ENCODE measurements at places on chromosomes 11 and 22. TPM values are rescaled to one million over a fixed set of nuclear protein-coding genes. Genes with fewer than 3 reads are reported as not detected.

Gene LARGE1
- 2.2 TPM for total RNA-seq

Gene SCN4B
- total RNA-seq, result not detected

Gene CCS
- total RNA-seq, result 25.1 TPM

Gene RASD2
- 0.14 TPM for total RNA-seq

Gene YWHAH
- 63.0 TPM for total RNA-seq

Data from activated T-cell treated with anti-CD3 and anti-CD28 coated beads, Interleukin-2, amount 50 U/mL, for 4 hours (primary cell).